Neural crest cell (in vitro differentiated cells): ENCODE measurements at places on chromosomes 6 and 20.

DNA sequence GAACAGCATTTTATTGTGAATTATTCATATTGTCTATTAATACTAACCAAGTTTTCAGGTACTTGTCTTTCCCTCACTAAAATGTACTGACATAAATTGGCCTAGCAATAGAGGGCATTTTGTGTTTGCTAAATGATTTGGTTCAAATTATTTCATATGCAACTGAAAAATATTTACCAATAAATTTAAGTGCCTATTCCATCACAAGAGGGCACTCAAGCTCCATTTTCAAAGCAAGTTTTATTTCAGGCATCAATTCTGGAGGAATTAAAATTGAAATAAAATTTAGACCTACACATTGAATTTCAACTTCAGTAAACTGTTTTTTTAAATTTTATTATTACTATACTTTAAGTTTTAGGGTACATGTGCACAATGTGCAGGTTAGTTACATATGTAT lies 114.3 kb upstream of the SYNCRIP start:
- H3K4me1 ChIP-seq, result no peaks in the 10 kb centered on the region
- H3K36me3 ChIP-seq, result no peaks in the 10 kb centered on the region
- DNase-seq, result no peak
- H3K27ac ChIP-seq, result no peak overlapping the region
- no peaks in the 10 kb centered on the region for H3K27me3 ChIP-seq

DNA sequence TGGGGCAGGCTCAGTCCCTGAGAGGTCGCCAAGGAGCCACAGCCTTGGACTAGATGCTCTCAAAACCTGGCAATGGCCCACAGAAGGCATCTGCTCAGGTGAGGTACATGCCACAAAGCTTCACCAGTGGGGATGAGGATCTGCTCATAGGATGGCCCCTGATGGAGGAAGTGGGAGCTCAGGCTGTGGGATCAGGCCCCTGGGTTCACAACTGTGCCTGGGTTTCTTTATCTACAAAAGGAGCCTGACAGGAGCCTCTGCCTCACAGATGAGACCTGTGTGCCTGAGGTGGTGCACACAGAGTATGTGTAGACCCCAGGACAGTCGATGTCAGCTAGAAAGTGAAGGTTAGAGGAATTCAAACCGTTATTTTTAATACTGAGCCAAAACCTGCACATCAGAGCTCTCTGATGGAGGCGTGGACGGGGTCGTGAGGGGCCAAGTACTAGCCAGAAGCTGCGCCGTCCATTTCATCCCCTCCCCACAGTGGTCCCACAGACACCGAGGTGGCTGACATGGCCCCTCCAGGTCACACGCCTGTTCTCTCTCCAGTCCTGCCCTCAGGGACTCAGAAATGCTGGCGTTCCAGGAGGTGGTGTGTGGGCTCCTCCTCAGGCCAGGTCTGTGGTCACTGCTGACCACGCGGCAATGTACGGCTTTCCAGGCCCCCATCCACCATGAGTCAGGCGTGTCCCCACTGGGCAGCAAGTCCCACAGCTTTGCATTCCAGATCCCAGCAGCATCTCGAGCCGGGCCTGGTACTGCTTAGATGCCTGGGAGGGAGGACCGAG lies 33.3 kb downstream of the NTSR1 start:
- H3K27ac ChIP-seq, result no peak overlapping the region
- DNase-seq, result no peak
- H3K36me3 ChIP-seq, result no peaks in the 10 kb centered on the region

DNA sequence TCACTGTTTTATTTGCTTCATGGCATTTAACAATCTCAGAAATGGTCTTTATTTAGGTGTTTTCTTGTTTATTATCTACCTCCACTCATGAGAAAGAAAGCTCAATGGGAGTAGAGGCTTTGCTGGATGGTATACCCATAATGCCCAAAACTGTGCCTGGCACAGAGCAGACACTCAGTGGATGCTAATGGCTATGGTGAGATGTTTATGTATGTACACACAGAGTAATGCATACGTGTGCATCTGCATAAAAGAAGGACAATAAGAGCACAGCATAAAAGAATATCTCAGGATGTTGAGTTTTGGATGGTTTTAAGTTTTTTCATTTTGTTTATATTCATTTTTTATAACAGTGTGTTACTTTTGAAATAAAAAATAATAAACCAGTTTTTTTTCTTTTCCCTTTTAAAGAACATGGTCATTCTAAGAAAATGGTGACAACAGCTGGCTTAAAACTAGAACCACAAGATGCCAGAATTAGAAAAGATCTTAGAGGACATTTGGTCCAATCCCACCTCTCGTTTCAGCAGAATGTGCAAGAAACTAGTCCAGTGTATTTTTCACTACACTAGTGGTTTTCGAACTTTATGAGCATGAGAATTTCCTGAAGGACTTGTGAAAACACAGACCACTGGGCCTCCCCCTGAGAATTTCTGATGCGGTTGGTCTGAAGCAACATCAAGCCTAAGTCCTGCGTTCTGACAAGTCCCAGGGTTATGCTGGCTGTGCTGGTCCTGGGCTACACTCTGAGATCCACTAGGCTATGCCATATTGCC lies 131.9 kb downstream of the FYN start:
- no peak overlapping the region for H3K27ac ChIP-seq
- DNase-seq, result no peak
- H3K4me1 ChIP-seq, result peaks cover 79% of the 10 kb centered on the region
- H3K27me3 ChIP-seq, result no peaks in the 10 kb centered on the region

DNA sequence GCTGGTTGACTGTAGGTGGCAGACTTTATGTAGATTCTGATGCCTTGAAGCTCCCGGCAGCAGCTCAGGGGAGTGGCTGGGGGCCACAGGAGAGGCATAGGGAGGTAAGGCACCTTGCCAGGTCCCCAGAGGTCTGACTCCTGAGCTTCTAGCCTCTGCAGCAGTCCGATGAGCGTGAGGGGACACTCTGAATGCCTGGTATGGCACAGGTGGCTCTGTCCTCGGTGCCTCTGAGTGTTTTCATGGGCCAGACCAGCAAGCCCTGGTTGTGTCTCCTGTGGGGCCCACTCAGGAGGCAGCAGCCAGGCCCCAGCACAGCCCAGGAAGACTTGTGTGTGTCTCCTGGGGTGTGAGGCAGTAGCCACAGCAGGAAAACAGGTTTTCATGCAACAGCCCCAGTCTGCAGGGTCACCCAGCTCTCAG lies 39.7 kb upstream of the IRF4 start:
- H3K27me3 ChIP-seq, result no peaks in the 10 kb centered on the region
- no peak overlapping the region for H3K4me3 ChIP-seq
- DNase-seq, result no peak
- peaks cover 19% of the 10 kb centered on the region for H3K36me3 ChIP-seq
- peaks cover 3% of the 10 kb centered on the region for H3K4me1 ChIP-seq

DNA sequence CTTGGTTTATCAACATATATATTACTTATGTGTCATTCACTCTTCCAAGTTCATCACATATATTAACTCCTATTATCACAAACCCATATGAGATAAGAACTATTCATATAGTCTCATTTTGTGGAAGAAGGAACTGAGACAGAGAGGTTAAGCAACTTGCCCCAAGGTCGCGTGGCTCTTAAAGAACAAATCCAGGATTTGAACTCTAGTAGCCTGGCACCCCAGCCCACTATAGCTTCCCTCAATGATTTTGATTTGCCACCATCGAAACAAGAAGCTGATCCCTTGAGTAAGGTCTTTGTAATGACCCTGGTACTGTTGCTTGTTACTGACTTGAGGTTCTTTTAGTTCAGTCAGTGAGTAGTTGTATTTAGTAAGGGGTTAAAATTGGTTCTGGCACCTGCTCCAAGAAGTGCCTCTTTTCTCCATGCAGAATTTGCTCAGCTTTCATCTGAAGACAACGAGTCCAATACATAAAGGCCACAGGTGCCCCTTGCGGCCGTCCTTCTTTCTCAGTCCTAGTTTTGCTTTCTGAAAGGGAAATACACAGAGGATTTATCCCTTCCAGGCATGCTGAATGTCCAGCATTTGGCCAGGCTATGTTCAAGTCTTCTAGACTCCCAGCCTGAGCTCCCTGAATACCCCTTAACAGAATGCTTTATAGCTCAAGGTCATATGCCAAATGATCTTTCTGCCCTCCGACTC lies 253.0 kb downstream of the TBC1D7 start:
- peaks cover 22% of the 10 kb centered on the region for H3K4me1 ChIP-seq
- H3K27ac ChIP-seq, result no peak overlapping the region
- DNase-seq, result no peak
- no peaks in the 10 kb centered on the region for H3K27me3 ChIP-seq
- no peak overlapping the region for H3K4me3 ChIP-seq

DNA sequence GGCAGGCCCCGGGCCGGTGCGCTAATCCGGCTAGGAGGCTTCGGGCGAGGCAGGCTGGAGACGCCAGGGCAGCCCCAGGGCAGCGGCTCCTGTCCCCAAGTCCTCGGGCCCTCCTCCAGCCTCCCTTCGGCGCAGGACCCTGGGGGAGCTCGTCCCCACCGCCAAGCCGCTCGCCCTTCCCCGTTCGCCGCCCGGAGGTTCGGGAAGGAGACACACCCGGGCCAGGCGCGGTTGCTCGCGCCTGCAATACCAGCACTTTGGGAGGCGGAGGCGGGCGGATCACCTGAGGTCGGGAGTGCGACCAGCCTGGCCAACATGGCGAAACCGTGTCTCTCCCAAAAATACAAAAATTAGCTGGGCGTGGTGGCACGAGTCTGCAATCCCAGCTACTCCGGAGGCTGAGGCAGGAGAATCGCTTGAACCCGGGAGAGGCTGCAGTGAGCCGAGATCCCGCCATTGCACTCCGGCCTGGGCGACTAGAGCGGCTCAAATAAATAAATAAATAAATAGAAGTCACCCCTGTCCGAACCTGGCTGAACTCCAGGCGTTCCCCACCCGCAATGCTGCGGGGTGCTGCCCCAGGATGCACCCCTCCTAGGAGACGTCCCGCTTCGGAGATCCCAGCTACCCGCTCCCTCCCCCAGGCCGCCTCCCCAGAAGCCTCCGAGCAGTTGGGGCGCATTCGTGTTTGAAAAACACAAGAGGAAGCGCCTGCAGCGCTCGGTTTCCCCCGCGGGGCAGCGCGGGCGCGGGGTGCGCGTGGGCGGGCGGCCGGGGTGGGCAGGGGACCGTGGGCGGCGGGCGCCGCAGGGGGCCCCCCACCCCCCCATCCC lies 27.5 kb downstream of the SERPINB9 start:
- peak; percentile 17 for DNase-seq
- H3K4me3 ChIP-seq, result peak overlapping the region; percentile 84
- H3K36me3 ChIP-seq, result peaks cover 2% of the 10 kb centered on the region

DNA sequence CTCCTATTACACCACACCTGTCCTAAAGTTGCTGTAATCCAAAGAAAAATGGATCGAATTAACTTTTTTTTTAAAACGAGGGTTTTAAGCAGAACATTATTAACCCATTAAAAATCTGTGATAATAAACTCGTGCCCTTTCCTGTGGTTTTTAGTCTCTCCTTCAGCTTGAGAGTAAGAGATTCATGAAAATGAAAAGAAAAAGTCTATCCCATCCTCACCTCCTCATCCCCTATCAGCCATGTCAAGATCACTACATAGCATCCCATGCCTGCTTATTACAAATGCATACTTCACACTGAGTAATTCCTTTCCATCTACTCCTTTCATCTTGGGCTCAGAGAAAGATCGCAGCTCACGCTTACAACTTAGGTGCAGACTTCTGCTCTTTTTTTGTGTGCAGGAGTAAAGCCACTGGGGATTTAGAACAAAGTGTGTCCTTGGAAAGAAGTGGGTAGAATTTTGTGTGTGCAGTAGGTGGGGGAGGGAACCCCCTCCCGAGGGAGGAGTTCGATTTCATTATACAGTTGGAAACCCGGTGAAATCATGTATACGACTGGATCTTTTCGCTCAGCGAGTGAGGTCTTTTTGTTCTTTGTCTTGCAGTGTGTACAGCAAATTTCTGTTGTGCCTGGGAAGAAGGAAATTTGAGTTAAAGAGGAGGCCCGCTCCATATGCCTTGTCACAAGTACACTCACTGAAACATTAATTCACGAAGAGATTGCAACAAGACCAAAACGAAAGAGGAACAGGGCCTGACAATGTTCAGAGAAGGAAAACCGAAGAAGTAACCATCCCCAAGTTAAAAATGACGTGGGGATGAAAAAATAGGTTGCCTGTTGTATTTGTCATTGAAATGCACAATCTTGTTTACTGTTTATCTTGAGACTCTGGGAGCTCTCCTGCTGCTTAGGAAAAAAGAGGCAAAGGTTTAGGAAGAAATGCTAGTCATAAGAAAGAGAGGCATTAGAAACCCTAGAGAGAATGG lies 146.5 kb upstream of the ZNF217 start:
- DNase-seq, result no peak
- H3K36me3 ChIP-seq, result no peaks in the 10 kb centered on the region
- no peaks in the 10 kb centered on the region for H3K27me3 ChIP-seq
- peaks cover 67% of the 10 kb centered on the region for H3K4me1 ChIP-seq
- H3K4me3 ChIP-seq, result peak overlapping the region; percentile 65

GRCh38 chr6:46186583-46186982 lies 15.8 kb upstream of the ENPP5 start:
- H3K27me3 ChIP-seq, result peaks cover 27% of the 10 kb centered on the region
- no peak overlapping the region for H3K27ac ChIP-seq
- H3K36me3 ChIP-seq, result no peaks in the 10 kb centered on the region

GRCh38 chr20:63794614-63795013 lies 36.5 kb downstream of the ZBTB46 start:
- DNase-seq, result no peak
- H3K4me3 ChIP-seq, result no peak overlapping the region
- no peak overlapping the region for H3K27ac ChIP-seq
- peaks cover 7% of the 10 kb centered on the region for H3K36me3 ChIP-seq

GRCh38 chr6:38177882-38178583 lies 358.5 kb downstream of the ZFAND3 start:
- H3K4me3 ChIP-seq, result no peak overlapping the region
- H3K27me3 ChIP-seq, result no peaks in the 10 kb centered on the region
- DNase-seq, result no peak
- peaks cover 2% of the 10 kb centered on the region for H3K36me3 ChIP-seq

- H3K27me3 ChIP-seq, result peaks cover 22% of the 10 kb centered on the region
- H3K27ac ChIP-seq, result no peak overlapping the region
- H3K4me3 ChIP-seq, result no peak overlapping the region
- H3K4me1 ChIP-seq, result peaks cover 4% of the 10 kb centered on the region
Measured at GRCh38 chr6:135188718-135189117, 7.6 kb downstream of the MYB start.

GRCh38 chr6:53410508-53411258 lies 61.9 kb upstream of the ELOVL5 start:
- no peaks in the 10 kb centered on the region for H3K36me3 ChIP-seq
- H3K27ac ChIP-seq, result no peak overlapping the region
- no peak overlapping the region for H3K4me3 ChIP-seq
- no peaks in the 10 kb centered on the region for H3K27me3 ChIP-seq

GRCh38 chr6:4130357-4130987 lies 4.9 kb downstream of the ECI2 start:
- H3K36me3 ChIP-seq, result peaks cover 30% of the 10 kb centered on the region
- H3K27ac ChIP-seq, result no peak overlapping the region
- H3K4me1 ChIP-seq, result peaks cover 17% of the 10 kb centered on the region
- H3K27me3 ChIP-seq, result no peaks in the 10 kb centered on the region
- peak overlapping the region; percentile 12 for H3K4me3 ChIP-seq

DNA sequence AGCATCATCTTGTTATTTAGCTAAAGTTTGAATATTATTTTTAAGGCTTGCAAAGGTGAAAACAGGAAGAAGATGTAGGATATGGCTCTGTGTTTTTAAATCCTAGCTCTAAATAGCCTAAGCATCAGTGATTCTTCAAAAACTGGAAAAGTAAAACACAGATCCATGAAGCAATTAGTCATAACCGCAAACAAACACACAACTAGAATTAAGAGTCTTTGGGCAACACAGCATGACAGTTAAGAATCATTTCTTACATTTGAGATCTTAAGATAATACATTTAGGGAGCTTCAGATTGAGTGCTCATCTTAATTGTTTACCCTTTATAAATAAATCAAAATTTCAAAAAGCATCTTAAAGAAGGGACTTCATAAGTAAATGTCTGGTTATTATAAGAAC lies 115.8 kb upstream of the MAP7 start:
- no peak overlapping the region for H3K4me3 ChIP-seq
- no peaks in the 10 kb centered on the region for H3K27me3 ChIP-seq
- DNase-seq, result no peak
